Activated naive CD8-positive, alpha-beta T cell treated with anti-CD3 and anti-CD28 coated beads for 36 hours (primary cell): ENCODE measurements at places on chromosomes 2 and 18.

- no peak for DNase-seq
Observed at GRCh38 chr18:59834267-59834666, 65.5 kb upstream of the PMAIP1 start.

- peak; percentile 10 for DNase-seq
Observed at GRCh38 chr2:159124441-159124911, 156.0 kb downstream of the TANC1 start.

GRCh38 chr18:43389163-43389562, 111.9 kb upstream of the SYT4 start:
- no peak for DNase-seq

- no peak for DNase-seq
Observed at GRCh38 chr2:102634831-102635241, 15.5 kb downstream of the SLC9A2 start.

DNA sequence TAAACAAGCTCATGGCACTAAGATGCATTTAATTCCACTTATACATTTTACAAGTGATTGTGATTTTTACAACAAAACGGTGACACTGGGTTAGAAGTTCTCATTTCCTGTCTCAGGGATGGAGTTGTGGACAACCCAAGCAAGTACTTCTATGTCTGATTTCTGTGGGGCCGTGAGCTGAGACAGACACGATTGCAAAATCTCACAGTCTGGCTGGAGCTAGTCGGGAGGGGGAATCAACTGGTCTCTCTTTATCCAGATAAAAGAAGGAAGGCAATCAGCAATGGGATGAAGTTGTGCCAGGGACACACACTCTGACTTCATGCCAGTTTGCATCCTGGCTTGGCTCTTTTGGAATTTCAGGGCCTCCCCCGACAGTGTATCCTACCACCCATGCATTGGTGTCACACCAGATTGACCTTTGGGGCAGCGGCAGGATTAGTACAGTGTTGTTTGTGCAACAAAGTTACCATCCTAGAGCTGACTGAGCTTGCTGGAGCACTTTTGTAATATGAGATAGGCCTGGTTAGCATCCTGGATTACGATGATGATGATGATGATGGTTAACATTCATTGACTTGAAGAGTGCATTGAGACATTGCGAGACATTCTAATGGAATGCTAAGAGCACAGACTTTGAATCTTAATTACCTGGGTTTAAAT, 98.8 kb downstream of the CTAGE1 start:
- DNase-seq = no peak

- DNase-seq = no peak
Observed at GRCh38 chr2:173596244-173596643, 241.6 kb downstream of the CDCA7 start.

DNA sequence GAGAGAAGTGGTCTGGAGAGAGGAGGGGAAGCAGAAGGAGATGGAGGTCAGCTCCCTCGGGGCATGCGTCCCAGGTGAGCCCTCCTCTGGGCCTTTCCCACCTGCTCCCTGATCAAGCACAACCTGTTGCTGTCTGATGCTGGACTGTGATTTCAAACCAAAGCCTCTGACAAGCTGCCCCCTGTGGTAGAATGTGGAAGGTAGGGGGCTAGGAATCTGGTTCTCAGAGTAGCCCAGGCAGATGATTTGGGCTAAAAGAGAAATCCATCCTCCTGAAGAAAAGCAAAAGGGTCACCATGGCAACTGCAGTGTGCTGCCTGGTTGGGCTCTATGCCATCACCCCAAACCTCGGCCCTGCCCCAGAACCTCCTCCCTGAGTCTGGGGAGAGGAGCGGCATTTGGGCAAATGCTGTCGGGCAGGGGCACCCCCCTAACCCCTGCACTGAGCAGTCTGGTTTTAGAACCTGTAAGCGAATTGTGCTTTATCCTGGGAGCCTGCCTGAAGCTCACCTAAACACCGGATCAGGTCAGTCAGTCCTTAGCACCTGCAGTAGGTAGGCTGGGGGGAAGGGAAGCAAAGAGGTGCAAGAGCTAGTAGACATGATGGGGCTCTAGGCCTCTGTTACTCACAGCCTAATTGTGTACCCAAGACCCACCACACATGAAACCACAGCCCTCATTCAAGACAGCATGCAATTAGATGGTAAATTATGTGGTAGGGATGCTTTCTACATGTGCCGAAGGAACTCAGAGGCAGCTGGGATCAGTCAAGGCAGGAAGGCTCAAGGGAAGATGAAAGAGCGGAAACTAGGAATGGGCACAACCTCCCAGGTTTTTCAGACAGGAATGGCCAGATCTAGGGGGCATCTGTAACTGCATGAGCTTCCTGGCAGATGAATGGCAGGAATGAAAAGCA, 83.5 kb downstream of the DNMT3A start:
- DNase-seq = no peak

DNA sequence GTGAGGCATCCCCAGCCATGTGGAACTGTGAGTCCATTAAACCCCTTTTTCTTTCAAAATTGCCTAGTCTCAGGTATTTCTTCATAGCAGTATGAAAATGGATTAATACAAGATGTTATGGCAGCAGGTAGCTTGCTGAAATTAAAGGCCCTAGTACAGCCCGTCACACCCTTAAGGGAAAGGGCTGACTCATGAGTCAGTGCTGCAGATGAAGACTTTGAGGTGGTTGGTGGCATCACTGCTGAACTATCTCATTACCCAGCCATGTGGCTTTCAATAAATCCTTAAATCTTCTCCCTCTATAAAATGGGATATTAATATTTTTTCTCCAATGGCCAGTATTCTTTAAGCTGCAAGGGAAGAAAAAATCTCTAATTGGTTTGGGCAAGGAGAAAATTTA, 226.1 kb upstream of the CCDC68 start:
- no peak for DNase-seq

DNA sequence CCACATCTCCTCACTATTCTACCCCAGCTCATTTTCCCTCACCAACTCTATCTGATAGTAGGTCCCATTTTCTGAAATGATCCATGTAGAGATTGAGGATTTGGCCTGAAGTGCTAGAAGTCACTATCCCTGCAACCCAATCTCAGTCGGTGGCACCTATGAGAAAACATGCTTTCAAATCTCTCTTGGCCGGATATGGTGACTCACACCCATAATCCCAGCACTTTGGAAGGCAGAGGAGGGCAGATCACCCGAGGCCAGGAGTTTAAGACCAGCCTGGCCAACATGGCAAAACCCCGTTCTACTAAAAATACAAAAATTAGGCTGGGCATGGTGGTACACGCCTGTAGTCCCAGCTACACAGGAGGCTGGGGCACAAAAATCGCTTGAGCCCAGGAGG, 19.1 kb upstream of the MARCHF4 start:
- no peak for DNase-seq

- no peak for DNase-seq
Observed at GRCh38 chr2:43021791-43022509, 204.5 kb downstream of the ZFP36L2 start.

DNA sequence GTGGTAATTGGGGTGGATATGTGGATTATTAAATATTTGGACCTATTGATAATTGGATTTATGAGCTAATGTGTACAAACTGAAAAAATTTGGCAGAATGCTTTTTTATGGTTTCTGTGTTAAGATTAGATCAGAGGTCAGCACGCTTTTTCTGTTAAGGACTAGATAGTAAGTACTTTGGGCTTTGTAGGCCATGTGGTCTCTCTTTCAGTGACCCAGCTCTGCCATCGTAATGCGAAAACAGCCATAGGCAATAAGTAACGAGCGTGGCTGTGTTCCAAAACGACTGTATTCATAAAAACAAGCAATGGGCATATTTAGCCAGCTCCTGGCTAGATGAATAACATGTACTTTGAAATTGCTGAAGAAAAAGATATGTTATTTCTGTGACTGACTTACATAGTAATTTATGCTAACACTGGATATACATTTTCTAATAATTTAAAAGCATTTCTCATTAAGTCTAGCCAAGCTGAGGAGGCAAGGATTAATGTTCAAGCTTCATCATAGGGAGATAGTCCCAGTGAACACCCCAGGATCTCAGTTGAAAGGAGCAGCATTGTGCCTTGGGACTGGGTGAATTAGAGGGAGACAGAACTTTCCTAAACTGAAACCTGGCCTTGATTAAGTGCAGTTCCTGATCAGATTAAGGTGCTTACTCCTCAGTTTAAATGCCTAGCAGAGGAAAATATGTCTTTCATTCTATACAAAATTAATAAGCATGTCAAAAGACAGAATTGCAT, 20.0 kb downstream of the CCDC138 start:
- no peak for DNase-seq

DNA sequence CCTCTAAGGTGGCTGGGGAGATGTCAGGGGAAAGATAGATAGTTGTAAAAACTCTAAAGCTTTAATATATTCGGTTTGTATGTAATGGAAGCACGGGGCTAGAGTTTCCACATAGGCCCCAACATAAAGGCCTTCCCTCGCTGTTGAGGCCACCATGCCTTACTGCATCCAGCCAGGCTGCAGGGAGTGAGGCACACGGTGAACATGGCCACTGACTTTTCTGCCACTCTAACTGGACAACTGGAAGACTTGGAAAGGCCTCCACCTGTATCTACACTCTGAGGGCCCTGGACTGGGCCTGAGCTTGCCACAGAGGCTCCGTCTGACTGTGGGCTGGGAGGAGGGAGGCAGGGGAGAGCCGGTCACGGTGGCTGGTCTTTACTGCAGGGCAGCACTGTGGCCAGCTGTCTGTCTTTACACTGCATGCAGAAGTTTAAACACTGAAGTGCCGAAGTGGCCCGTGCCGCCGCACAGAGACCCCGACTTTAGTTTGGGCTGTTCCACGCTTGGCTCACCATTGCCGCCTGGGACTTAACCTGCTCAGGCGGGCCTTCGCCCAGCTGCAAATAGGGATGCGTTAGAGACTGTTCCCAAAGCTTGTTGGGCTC, 66.7 kb downstream of the EMILIN2 start:
- DNase-seq = no peak

- DNase-seq = no peak
Observed at GRCh38 chr2:195898505-195899191, 170.0 kb downstream of the DNAH7 start.

GRCh38 chr18:60064271-60064670, 164.5 kb downstream of the PMAIP1 start:
- DNase-seq = no peak

DNA sequence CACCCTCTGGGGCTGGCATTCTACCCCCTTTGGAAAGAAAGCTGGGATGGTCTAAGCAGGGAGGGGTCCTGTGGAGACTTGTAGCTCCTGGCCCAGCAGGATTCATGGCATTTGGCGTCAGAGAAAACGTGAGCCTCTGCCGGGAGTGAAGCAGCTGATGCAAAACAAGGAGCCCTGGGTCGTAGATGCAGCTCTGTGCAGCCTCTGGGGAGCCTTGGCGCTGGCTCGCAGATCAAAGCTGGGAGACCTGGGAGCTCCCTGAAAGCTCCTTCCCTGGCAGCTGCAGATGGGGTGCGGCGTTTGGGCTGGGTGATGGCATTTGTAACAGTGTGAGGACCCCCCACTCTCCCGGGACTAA, 148.3 kb downstream of the KLHL29 start:
- DNase-seq = no peak

DNA sequence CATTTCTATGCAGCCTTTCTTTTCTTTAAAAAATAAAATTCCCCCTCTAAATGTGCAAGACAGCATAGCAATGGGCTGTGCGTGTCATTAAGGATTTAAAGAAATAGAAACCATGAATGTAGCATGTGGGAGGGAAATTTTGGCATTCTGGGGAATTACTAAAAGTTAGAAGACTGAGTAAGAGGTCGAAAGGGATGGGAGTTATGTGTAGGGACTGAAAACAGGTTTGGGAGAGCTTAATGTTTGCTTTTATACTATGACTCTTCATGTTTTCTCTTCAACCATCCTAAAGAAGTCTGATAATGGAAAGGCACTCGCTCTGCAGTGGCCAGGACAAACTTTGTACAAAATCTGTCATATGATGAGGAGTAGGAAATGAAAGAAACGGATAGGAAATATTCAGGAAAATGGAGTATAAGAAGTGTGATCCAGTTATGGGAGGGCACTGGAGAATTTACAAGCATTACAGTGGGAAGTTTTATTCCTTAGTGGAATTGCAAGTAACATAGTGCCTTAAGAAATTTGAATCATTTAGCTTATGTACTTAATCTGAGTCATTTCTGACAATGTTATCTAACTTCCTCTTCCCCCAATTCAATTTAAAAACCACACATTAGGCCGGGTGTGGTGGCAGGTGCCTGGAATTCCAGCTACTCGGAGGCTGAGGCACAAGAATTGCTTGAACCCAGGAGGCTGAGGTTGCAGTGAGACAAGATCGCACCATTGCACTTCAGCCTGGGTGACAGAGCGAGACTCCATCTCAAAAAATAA, 20.6 kb downstream of the TMEM87B start:
- DNase-seq = no peak

- DNase-seq = peak; percentile 37
Observed at GRCh38 chr2:190563109-190563508, 28.6 kb upstream of the NEMP2 start.

DNA sequence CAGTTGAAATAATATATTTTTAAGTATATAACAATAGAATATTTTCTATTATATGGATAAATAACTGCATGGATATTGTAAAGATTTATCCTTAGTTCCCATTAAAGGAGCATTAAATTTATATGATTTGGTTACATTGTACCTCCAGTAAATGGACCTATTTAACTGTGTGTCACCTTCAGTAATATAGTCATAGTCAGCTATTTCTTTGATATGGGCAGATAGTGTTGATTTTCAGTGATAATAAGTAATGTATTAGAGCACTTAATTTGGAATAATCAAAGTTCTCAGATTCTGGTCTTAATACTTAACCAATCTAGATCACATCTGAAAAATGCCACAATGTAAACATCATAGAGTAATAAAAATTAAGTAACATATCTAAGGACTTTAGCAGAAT, 1527.3 kb upstream of the NXPH2 start:
- no peak for DNase-seq

GRCh38 chr2:30048636-30049175, 98.1 kb upstream of the YPEL5 start:
- DNase-seq = no peak

GRCh38 chr18:50313031-50313607, 25.6 kb upstream of the CXXC1 start:
- no peak for DNase-seq

GRCh38 chr2:219398721-219399363, 11.1 kb upstream of the DNPEP start:
- DNase-seq = no peak

GRCh38 chr2:69715964-69716363, 26.0 kb upstream of the ANXA4 start:
- no peak for DNase-seq
